Activated CD4-positive, alpha-beta T cell treated with anti-CD3 and anti-CD28 coated beads, Interleukin-10, Interleukin-2, amounts not matched to agents 100 ng/mL and 50 ng/mL, durations not matched to agents 16 hours and 8 hours (primary cell): ENCODE measurements at places on chromosomes 16 and 17.

- no peak for DNase-seq
These were observed 97.1 kb upstream of the AKTIP start for GRCh38 chr16:53600126-53600525.

GRCh38 chr17:16171613-16172012 is 43.7 kb downstream of the NCOR1 start:
- DNase-seq = no peak

DNA sequence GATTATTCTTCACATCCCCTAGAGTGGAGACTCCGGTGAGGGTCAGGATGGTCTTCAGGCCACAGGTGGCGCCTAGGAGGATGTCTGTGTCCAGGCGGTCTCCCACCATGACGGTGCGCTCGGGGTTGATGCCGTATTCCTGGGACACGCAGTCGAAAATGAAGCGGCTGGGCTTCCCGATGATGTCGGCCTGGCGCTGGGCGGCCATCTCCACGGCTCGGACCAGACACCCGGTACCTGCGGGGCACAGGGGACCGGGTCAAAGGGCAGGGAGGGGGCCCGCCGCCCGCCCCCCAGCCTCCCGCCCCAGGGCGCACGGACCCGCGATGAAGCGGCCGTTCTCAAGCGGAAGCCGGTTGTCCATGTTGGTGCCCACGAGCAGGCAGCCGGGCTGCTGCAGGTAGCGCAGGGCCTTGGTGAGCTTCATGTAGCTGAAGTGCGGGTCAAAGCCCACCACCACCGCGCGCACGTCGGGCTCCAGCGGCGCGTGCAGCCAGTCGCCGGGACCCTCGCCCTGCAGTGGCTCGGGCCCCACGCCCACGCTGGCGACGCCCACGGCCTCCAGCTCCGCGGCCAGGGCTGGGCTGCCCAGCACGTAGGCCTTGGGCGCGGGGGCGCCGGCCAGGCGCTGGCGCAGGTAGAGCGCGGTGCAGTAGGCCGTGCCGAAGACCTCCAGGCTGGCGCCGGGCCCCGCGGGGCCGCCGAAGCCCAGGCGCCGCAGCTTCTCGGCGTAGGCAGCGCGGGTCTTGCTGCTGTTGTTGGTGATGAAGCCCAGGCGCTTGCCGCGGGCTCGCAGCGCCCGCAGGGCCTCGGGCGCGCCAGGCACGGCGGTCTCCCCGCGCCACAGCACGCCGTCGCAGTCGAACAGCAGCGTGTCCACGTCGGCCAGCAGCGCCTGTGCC is 572 bp downstream of the PGP start:
- no peak for DNase-seq

DNA sequence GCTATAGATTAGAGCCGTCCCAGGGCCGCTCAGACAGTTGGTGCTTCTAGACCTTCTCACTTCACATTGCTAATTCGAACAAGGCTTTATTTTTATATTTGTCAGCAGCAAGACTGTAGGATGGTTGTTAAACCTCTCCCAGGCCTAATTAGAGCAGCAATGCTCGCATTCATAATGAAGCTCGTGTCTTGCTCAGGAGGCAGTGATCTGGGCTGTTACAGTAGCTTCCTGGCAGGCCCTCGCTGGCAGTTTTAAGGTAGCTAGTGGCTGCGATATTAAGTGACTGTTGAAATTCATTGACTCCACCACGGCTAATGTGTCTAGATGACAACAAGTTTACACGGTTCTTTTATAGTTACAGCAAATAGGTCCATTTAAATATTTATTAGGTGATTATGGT is 23.2 kb upstream of the ANKFN1 start:
- DNase-seq = no peak

GRCh38 chr17:80413771-80414507 is 1.0 kb upstream of the ENDOV start:
- DNase-seq = no peak

DNA sequence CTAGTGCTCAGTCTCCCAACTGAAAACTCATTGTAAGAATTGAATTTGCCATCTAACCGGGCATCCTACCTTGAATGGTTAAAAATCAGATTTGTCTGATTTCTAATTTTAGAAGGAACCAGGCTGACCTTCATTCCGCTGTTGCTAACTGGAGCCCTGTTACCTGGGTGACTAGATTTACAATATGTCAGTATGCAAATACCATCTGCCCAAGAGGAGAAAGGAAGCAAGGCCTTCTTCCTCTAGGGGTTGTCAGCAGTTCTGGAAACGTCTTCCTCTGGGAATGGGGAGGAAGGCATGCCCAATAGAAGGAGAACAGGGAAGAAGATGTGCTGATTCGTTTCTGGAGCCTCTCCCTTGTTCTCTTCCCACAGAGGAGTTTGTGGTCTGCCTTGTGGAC is 137.9 kb downstream of the PITPNC1 start:
- no peak for DNase-seq

DNA sequence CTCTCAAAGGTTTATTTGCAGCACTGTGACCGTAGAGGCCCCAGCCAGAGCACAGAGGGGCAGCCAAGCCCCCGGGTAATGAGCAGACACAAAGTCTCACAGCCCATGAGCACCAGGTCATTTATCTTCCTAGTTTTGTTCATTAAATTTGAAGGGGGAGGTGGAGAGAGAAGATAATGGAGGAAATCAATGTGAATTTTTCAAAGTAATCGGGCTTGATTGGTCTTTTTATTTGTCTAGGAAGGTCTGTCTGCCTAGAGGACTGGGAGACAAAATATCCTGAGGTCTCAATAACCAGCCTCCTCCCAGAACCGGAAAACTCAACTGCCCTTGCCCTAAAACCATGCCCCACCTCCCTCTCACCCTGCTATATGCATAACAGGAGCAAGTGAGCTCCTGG is 189.0 kb downstream of the SLC39A11 start:
- DNase-seq = no peak

- no peak for DNase-seq
These were observed 86.4 kb downstream of the RBFOX3 start for GRCh38 chr17:79524213-79525187.

- DNase-seq = no peak
These were observed 214.2 kb downstream of the STX8 start for GRCh38 chr17:9361188-9361955.

DNA sequence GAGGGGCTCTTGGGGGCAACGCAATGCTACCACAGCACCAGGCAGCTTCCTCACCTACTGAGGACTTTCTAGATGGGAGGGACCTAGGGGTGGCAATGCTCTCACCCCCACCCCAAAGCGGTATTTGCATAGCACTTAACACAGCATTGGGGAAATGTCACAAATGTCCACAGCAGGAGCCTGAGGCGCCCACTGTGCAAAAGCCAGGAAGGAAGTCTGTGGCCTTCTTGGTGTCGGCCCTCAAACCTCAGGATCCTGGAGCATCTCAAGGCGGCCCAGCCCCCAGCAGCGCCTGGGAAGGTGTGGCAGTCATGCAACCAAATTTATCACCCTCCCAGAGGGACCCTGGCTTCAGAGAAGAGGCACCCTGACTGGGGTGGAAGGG is 45.3 kb downstream of the WNT3 start:
- DNase-seq = no peak

DNA sequence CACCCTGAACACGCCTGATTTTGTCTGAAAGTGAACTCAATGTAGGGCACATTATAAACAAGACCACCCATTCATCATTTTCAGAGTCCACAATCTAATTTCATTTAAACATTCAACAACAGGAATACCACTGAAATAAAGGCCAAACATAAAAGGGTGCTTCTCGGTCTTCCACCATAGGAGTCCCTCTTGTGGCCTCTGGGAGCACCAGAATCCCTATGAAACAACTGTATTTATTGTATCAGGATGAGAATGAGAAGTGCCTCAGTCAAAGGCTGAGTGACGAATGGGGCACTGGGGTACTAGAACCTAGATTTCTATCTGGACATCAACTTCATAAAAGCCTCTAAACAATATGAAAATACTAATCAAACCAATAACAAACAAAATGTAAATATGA is 40.4 kb downstream of the NXPH3 start:
- no peak for DNase-seq

GRCh38 chr17:65627108-65627507 is 65.7 kb upstream of the AXIN2 start:
- DNase-seq = no peak

- peak; percentile 18 for DNase-seq
These were observed 17.8 kb upstream of the CRK start for GRCh38 chr17:1473841-1474240.

DNA sequence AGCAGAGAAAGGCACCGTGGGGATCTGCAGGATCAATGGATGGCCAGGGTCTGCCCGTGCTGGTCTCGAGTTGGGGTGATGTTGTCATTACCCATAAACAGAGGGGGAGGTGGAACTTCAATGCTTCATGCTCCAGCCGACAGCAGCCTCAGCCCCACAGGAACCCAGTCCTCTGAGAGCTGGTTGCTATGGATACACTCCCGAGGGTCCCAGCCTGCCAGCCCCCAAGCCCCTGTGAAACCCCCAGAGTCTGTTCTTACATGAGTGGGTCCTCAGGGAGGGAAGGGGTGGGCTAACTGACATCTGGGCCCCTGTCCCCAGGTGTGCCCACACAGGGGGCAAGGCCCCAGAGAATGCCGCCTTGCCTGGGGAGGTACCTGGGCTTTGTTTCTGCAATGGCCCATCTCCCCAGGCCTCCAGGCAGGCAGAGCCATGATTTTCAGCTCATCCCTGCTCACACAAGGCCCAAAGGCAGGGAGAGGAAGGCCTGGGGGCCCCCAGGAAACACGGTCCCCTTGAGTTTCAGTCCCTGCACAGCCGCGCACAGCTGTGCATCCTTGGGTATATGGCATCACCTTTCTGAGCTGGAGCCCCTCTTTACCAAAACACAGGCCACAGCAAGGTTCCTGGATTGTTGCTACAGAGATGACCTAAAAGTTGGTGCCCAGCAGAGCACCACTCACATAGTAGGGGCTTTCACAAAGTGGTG is 223.7 kb downstream of the ZNF423 start:
- no peak for DNase-seq
